ENCODE measurements at places on chromosomes 4 and X.

DNA sequence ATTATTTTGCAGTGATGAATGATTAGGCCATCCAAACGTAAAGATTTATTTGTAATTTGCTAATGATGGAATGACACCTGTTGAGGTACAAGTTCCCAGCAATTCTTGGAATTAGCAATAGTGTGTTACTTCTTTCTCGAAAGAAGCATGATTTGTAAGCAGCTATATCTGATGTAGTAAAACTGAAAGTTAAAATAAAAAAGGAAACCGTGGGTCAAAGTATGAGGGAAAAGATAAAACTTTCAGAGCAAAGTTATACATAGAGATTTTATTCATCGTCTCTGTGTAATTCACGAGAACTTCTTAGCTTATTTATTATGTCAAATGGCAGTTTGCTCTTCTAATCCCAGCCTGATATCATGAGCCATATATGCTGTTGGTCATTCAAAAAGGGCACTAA lies 59.0 kb downstream of the NFKB1 start:
- no peak for DNase-seq

- DNase-seq, result no peak
Measured at GRCh38 chr4:116515959-116516358, 569.4 kb downstream of the TRAM1L1 start.

DNA sequence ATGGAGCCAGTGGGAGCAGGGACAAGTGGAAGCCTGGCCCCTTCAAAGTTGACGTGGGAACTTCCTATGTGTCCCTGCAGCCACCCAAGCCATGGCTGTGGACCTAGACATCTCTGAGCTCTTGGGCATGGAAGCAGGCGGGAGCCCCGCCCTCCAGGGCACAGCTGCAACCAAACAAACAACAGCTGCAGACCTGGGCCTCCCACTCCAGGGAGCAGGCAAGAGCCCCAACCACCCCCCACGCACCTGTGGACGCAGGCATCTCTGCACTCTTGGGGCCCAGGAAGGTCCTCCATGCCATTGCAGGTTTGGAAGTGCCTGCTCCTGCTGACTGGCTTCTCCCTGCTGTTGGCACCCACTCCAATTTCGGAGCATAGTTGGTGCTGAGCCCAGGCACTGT lies 118.6 kb downstream of the ZMAT1 start:
- DNase-seq, result no peak

- DNase-seq, result no peak
Measured at GRCh38 chrX:13659063-13659462, 6.1 kb downstream of the TCEANC start.
